Myocyte (in vitro differentiated cells): ENCODE measurements at places on chromosomes 7 and 10. TPM values are rescaled to one million over a fixed set of nuclear protein-coding genes. Genes with fewer than 3 reads are reported as not detected.

ADAM22 gene
- total RNA-seq, result 0.10 and 0.27 TPM in 2 replicates

CNPY1 gene
- 0.68 and 2.2 TPM in 2 replicates for total RNA-seq

HOGA1 gene
- total RNA-seq, result 1.1 and 1.8 TPM in 2 replicates

CAMK2B gene
- 31.8 and 34.0 TPM in 2 replicates for total RNA-seq

TMEM139 gene
- total RNA-seq, result 0.29 TPM in 1 of 2 replicates, not detected in the other

PNLIPRP3 gene
- total RNA-seq, result 0.56 and 0.99 TPM in 2 replicates

PRF1 gene
- not detected in 2 replicates for total RNA-seq

RBM20 gene
- 2.6 and 3.0 TPM in 2 replicates for total RNA-seq

SKIDA1 gene
- total RNA-seq, result 0.26 and 0.37 TPM in 2 replicates

CCDC3 gene
- 51.0 and 82.5 TPM in 2 replicates for total RNA-seq

COL13A1 gene
- 17.3 and 31.0 TPM in 2 replicates for total RNA-seq

DPYSL4 gene
- total RNA-seq, result 21.0 and 22.3 TPM in 2 replicates

RP9 gene
- 12.0 and 24.4 TPM in 2 replicates for total RNA-seq

NODAL gene
- total RNA-seq, result not detected in 2 replicates

AGBL3 gene
- 2.9 and 6.5 TPM in 2 replicates for total RNA-seq

INSYN2A gene
- 2.3 and 4.0 TPM in 2 replicates for total RNA-seq

HECW1 gene
- not detected in 2 replicates for total RNA-seq

GPR85 gene
- total RNA-seq, result 7.5 and 12.6 TPM in 2 replicates

SCART1 gene
- 0.83 and 1.4 TPM in 2 replicates for total RNA-seq

MSMB gene
- total RNA-seq, result not detected in 2 replicates

SLC16A12 gene
- 0.16 and 0.24 TPM in 2 replicates for total RNA-seq

GDF2 gene
- not detected in 2 replicates for total RNA-seq

JAKMIP3 gene
- 0.05 and 0.11 TPM in 2 replicates for total RNA-seq

FGFBP3 gene
- 0.19 and 0.42 TPM in 2 replicates for total RNA-seq

CACNA2D1 gene
- total RNA-seq, result 231 and 261 TPM in 2 replicates

WNT8B gene
- not detected in 2 replicates for total RNA-seq

RTKN2 gene
- 3.8 and 5.4 TPM in 2 replicates for total RNA-seq

MKX gene
- 0.35 and 0.83 TPM in 2 replicates for total RNA-seq

PAX2 gene
- total RNA-seq, result not detected in 2 replicates
